ENCODE measurements at places on chromosomes 12 and 14. TPM values are rescaled to one million over a fixed set of nuclear protein-coding genes. Genes with fewer than 3 reads are reported as not detected.

The SERPINA9 gene
- not detected for total RNA-seq

The SLC5A8 gene
- total RNA-seq: not detected

The ANGEL1 gene
- total RNA-seq: 8.3 TPM

The KRT74 gene
- total RNA-seq: not detected

The NKX2-1 gene
- total RNA-seq: not detected

The ACSS3 gene
- 7.7 TPM for total RNA-seq

The ESRRB gene
- total RNA-seq: 0.14 TPM

The CLEC2A gene
- total RNA-seq: not detected

The CALM1 gene
- 139 TPM for total RNA-seq

The MYO1H gene
- not detected for total RNA-seq

The TNFAIP2 gene
- 69.7 TPM for total RNA-seq

The SCARB1 gene
- total RNA-seq: 14.0 TPM

The KCNC2 gene
- total RNA-seq: not detected

The C12orf60 gene
- 0.86 TPM for total RNA-seq

The C14orf39 gene
- total RNA-seq: not detected

The LRRC43 gene
- 1.8 TPM for total RNA-seq

The PCED1B gene
- 2.1 TPM for total RNA-seq

Measured in placental pericyte (primary cell).